ENCODE measurements at places on chromosomes 3 and 15.
A peak's percentile ranks its signal among the peaks of the same experiment; 100 is the strongest.

- no peak for DNase-seq
Observed at GRCh38 chr3:18127859-18128681, 297.1 kb downstream of the SATB1 start.

DNA sequence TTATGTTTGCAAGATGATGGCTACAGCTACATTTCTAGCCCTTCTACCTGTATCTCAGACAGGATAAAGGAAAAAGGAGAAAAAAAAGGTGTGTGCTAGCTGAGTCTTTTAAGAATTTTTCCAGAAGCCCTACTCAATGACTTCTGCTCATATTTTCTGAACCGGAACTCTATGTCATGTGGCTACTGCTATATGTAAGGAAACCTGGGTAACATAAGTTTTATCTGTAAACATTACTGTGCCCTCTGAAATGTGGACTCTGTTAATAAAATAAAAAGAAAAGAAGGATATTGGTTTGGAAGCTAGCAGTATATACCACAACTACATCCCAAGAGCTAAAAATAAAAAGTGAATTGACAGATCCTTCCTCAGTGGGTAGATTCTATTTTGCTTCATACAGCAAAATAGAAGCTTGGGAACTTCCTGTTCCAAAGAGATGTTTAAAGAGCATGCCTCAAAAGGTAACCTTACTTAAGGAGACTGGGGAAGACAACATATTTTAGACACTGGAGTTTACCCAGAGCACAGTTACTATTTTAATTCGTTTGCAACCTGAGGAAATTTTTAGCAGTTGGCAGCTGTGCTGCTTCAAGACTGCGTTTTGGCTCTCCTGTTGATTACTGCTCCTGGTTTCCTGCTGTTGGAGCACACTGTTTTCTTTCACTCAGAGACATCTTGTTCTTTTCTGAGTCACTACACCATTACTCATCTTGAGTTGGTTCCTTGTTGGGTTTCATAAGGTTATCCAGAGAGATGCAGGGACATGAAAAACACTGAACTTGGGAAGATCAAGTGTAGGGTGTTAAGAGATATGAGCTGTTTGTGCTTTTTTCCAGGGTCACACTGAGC, 280.7 kb downstream of the NFKBIZ start:
- peak; percentile 70 for DNase-seq

DNA sequence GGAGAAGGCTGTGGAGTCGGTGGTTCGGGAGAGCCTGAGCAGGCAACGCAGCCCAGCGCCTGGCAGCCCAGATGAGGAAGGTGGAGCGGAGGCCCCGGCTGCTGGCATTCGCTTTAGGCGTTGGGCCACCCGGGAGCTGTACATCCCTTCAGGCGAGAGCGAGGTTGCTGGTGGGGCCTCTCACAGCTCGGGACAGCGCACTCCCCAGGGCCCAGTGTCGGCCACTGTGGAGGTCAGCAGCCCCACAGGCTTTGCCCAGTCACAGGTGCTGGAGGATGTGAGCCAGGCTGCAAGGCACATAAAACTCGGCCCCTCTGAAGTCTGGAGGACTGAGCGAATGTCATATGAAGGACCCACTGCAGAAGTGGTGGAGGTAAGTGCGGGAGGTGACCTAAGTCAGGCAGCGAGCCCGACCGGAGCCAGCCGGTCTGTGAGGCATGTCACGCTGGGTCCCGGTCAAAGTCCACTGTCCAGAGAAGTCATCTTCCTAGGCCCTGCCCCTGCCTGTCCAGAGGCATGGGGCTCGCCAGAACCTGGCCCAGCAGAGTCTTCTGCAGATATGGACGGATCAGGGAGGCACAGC, 26.7 kb downstream of the SYNM start:
- no peak for DNase-seq

DNA sequence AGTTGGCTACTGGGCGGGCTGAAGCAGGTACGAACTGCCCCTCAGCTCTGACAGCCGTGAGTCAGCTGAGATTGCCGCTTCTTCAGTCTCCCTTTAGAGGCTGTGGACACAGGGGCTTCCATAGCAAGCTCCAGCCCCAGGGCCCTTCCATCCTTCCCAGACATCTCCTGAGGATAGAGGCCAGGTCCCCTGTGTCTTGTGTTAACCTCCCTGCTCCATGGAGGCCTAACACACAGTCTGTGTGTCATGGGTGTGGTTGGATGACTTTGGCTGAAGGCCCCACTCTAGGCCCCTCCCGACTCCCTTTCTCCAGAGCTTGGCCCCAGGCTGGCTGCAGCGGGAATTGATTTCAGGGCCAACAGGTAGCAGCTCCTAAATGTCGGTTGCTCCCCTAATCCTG, 116.1 kb upstream of the TLE3 start:
- no peak for DNase-seq

DNA sequence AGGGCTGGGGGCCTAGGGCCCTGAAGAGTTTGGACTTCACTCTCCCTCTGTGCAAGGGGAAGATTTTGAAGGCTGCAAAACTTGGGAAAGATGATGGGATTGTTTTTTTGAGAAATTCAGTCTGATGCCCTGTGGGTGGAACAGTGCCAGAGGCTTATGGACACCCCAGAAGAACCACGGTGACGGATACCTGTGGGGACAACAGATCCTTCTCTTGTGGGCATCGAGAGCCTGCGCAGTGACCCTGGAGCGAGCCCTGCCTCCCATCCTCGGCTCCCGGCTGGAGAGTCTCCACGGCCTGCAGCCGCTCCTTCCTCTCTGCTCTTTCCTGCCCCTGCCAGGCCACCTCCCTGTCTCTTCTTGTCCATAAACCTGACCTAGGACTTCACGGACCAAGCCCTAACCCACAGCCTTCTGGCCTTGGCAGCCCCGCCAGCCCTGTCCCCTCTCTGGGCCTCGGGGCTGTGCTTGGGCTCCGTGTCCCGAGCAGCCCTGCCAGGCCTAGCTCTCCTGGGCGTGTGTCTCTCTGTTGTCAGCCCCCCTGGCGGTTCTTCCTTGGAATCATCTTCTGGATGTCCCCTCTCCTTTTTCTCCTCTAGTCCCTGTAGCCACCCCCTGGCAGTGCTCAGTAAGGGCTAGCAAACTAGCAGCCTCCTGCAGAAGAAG, 98.4 kb downstream of the VGLL4 start:
- peak; percentile 23 for DNase-seq

GRCh38 chr3:25294169-25294805, 133.8 kb upstream of the RARB start:
- peak; percentile 15 for DNase-seq

DNA sequence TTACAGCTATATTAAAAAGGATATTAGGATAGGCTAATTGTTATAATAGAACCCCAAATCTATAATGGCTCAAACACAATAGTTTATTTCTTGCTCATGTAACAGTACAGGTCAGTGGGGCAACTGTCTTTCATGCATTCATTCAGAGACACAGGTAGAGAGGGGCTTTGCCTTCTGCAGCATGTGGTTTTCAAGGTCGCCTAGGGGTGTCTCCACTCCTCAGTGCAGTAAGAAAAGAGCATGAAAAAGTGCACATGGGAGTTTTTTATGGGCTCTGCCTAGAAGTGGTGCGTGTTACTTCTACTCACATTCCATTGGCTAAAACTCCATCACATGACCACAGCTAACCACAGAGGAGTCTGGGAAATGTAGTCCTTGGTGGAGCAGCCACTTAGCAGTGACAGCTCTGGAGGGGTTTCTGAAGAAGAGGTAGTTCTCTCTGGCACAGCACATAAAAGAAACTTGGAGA, 1.8 kb downstream of the ZBTB38 start:
- peak; percentile 90 for DNase-seq

GRCh38 chr3:184373422-184373821, 4.6 kb downstream of the THPO start:
- DNase-seq: no peak

GRCh38 chr3:47113669-47114365, 50.1 kb downstream of the SETD2 start:
- peak; percentile 93 for DNase-seq

- no peak for DNase-seq
Observed at GRCh38 chr15:29452881-29453731, 183.5 kb upstream of the NSMCE3 start.

- DNase-seq: peak; percentile 38
Observed at GRCh38 chr3:138941259-138941885, 5.6 kb downstream of the FOXL2 start.

DNA sequence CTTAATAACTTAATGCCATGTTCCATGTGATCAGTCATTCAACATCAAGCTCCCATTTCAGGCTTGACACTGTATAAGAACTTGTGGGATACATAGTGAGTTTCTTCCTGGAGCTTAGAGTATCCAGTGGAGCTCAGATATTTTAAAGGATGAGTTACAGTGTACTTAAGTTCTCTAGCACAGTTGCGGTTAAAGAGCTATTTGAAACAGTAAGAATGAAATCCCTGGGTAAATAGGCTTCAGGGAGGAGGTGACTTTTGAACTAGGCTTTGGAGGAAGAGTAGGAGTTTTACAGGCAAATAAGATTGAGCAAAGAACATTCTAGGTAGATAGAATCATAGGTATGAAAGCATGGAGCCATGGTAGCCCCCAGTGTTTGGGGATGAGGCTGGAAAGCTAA, 3.8 kb downstream of the ZNF592 start:
- DNase-seq: no peak

DNA sequence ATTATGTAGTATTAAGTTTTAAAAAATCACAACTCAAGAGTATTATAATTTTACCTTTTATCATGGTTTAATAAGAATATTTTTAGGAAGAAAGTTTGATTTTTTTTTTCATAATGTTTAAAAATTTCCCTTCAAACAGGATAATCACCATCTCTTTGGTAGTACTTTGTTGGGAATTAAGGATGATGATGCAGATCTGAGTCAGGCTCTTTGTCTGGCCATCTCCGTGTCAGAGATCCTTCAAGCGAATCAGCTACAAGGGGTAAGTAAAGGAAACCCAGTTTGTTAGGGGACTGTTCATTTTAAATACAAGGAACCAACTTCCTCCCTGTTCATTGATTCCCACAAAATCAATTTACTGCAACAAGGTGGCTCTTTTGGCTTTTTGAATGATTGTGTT, 36.8 kb upstream of the NIT2 start:
- peak; percentile 56 for DNase-seq

GRCh38 chr15:31768055-31768454, 262.3 kb upstream of the CHRNA7 start:
- no peak for DNase-seq

DNA sequence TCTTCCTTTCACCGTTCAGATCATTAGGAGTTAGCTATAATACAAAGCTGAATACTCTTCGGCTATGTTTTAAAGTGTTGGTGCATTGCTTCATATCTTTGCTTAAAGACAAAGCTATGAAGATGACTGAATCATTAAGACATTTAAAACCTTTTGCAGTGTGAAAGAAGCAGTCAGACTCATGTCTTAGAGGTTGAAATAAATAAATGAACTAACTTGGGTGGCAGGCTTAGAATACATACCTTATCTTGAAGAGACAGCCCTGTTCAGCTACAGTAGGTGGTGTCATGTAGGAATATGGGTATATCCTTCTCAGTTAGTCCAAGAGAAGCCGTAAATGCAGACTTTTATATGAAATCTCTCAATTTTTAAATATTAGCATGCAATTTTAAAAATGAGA, 63.4 kb downstream of the OPA1 start:
- DNase-seq: no peak

GRCh38 chr3:49966233-49966942, 26.4 kb downstream of the RBM6 start:
- DNase-seq: no peak

- DNase-seq: peak; percentile 59
Observed at GRCh38 chr3:187292631-187293515, 1.3 kb upstream of the MASP1 start.

DNA sequence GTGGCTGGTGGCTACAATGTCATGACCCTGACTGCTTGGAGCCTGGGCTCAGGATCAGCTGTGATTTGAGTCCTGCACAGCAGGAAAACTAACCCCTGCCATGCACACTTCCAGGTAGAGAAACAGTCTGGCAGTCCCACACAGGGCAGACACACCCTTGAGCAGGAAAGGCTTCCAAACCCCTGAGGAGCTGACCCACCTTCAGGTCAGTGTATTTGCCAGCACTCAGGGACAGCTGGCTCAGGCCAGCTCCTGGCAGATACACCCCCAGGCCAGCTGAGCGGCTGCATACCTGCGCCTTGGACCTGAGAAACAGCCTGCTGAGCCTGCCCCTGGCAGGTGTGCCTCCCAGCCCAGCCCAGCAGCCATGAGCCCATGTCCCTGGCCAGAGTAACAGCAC, 22.2 kb upstream of the CDAN1 start:
- DNase-seq: no peak

GRCh38 chr3:18124501-18124900, 300.6 kb downstream of the SATB1 start:
- peak; percentile 91 for DNase-seq

DNA sequence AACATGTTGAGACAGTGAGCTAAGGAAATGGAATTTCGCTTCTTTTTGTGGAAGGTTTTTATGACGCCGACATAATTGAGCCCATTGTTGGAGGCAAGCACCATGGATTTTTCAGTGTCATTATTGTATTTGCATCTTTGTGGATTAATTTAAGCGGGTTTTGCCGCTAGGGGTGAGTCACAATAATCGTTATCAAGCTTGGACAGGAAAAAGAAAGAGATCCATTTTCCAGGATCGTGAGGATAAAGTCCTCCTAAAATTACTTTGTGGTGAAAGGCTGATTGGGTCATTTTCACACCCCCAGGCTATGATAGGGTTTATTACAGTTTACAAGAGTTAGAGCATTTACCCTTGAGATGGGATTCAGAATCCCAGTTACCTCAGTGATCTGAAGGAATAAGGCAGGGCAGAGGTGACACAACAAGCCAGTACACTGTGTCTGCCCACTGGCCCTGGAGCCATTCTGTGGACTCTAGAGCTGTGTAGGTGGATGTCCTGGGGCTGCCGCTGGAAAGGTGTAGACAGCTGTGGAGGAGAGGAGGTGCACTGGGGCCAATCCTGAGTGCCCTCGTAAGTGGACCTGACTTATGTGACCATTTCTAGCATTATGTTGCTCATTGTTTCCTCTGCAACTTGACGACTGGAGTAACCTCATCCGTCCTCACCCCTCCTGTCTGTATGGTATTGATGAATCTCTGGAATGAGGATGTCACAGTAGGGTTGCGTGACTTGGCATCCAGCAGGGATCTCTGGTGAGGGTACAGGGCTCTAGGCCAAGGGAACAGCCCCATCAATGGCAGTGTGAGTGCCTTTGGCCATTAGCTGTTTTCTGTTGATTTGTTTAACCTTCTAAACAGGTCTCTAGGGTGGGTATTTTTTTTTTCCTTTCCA, 370.1 kb downstream of the LRTM1 start:
- DNase-seq: no peak

DNA sequence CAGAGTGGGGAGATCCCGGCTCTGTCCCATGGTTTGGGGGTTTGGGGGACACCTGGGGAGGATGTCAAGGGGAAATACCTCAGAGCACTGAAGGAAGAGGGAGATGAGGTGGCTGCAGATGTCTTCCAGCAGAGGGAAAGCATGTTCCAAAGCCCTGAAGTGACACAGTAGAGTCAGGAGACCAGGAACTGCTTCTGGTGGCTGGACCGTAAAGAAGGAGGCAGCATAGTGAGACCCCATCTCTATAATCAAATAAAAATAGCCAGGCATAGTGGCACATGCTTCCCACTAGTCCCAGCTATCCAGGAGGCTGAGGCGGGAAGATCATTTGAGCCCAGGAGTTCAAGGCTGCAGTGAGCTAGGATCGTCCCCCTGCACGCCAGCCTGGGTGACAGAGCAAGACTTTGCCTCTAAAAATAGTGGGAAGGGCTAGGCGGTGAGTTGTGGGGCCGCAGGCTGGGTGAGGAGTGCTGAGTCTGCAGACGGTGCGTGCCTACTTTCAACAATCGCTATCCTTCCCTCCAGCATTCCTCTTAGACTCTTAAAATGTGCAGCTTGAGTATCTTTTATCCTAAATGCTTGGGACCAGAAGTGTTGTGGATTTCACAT, 26.2 kb downstream of the HES1 start:
- DNase-seq: no peak
